ENCODE measurements at places on chromosomes 2 and 18.

DNA sequence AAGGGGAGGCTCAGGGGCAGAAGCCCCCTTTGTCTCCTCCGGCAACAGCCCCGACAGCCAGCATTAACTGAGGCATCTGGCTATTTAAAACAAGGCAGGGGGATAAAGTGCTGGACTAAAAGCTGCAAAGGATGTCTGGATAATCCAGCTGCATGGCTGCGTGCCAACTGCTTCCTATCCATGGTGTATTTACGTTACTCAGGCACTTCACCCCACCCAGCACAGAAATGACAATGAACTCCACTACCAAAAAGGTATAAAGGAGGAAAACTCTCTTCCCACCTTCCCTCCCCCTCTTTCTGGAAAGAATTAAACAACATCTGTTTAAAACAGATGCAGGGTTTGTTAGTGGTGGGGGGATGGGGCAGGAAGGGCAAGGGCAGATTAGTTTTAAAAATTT lies 82.5 kb downstream of the SPRED2 start:
- H3K36me3 ChIP-seq, result no peaks in the 10 kb centered on the region
- no peak overlapping the region for H3K4me3 ChIP-seq
- H3K4me1 ChIP-seq, result peaks cover 7% of the 10 kb centered on the region
- no peaks in the 10 kb centered on the region for H3K27me3 ChIP-seq

GRCh38 chr18:55102501-55102900 lies 143.2 kb upstream of the CCDC68 start:
- H3K27me3 ChIP-seq, result no peaks in the 10 kb centered on the region
- DNase-seq, result no peak
- no peaks in the 10 kb centered on the region for H3K4me1 ChIP-seq
- no peak overlapping the region for H3K4me3 ChIP-seq
- H3K36me3 ChIP-seq, result no peaks in the 10 kb centered on the region
- H3K27ac ChIP-seq, result no peak overlapping the region

DNA sequence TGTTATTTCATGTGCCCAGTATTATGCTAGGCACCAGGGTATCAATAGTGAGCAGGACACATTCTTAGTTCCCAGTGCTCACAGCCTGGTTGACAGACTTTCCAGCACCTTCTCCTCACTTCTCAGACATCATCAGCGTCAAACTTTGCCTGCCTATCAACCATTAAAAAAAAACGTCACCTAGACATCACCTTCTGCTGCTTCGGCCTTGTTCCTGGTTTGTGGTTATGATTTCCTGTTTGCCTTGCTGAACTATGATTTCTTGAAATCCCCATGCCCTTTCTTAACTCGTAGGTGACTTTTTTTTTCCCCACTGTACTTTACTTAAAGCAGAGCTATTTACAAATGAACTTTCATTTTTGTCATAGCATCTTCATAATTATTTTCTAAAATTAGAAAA lies 60.4 kb upstream of the NABP1 start:
- no peak overlapping the region for H3K4me3 ChIP-seq
- H3K4me1 ChIP-seq, result no peaks in the 10 kb centered on the region

DNA sequence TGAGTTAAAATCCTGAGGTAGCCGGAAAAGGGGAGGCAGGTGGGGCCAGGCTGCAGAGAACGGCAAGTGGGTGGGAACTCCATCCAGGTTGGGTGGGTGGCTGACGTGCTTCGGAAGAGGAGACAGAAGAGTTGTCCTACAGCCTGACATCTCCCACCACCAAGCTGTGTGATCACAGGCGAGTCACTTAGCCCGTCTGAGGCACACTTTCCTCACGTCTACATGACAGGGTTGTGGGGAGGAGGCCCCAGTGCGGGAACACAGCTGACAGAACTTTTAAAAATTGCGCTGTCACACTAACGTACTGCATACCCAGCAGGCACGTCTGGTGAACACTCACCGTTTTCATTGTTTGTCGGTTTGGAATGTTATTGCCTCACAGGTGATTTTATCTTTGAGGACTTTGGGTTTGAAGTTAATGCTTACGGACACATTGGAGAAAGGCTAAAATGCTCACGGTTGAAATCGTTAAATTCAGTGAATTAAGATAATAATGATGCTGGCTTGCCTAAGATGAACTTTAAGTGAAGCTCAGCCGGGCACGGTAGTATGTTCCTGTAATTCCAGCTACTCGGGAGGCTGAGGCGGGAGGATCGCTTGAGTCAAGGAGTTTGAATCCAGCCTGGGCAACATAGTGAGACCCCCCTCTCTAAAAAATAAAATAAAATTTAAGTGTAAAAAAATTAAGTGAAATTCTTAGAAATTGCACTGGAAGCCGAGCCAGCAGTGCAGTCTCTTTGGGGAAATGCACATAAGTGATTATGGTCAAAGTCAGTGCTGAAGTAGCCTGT lies 8.9 kb downstream of the EMILIN2 start:
- no peak overlapping the region for H3K27ac ChIP-seq
- no peaks in the 10 kb centered on the region for H3K36me3 ChIP-seq
- H3K27me3 ChIP-seq, result no peaks in the 10 kb centered on the region
- no peak for DNase-seq
- H3K4me3 ChIP-seq, result no peak overlapping the region

GRCh38 chr18:79625924-79626561 lies 53.6 kb upstream of the CTDP1 start:
- no peaks in the 10 kb centered on the region for H3K27me3 ChIP-seq
- no peak for DNase-seq
- no peaks in the 10 kb centered on the region for H3K36me3 ChIP-seq

- no peak for DNase-seq
Measured at GRCh38 chr2:127255146-127255545, 35.0 kb upstream of the CYP27C1 start.

DNA sequence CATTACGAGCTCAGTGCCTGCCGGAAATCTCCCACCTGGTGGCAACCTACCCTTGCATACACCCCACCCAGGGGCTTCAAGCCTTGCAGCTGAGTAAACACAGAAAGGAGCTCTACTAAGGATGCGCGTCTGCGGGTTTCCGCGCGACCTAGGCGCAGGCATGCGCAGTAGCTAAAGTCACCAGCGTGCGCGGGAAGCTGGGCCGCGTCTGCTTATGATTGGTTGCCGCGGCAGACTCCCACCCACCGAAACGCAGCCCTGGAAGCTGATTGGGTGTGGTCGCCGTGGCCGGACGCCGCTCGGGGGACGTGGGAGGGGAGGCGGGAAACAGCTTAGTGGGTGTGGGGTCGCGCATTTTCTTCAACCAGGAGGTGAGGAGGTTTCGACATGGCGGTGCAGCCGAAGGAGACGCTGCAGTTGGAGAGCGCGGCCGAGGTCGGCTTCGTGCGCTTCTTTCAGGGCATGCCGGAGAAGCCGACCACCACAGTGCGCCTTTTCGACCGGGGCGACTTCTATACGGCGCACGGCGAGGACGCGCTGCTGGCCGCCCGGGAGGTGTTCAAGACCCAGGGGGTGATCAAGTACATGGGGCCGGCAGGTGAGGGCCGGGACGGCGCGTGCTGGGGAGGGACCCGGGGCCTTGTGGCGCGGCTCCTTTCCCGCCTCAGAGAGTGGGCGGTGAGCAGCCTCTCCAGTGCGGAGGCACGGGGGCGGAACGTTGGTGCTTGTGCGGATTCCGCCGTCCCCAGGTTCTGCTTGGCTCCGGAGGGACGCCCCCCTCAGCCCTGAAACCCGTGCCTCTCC lies at the start of gene MSH2:
Gene MSH2 (plus strand): TSS at position 352 of the 804 bp plus-strand sequence. CDS start 36 bp downstream, at position 388.
- H3K27me3 ChIP-seq, result no peaks in the 10 kb centered on the region
- H3K4me3 ChIP-seq, result peak within 1 kb of the TSS; percentile 67
- peak; percentile 91 for DNase-seq
- H3K4me1 ChIP-seq, result peaks cover 10% of the 10 kb centered on the region

- no peak for DNase-seq
- no peaks in the 10 kb centered on the region for H3K27me3 ChIP-seq
- H3K4me1 ChIP-seq, result no peaks in the 10 kb centered on the region
Measured at GRCh38 chr2:130766711-130767407, 11.5 kb downstream of the AMER3 start.

GRCh38 chr2:47405757-47406156 lies 2.8 kb downstream of the MSH2 start:
- H3K4me1 ChIP-seq, result peaks cover 12% of the 10 kb centered on the region
- H3K27me3 ChIP-seq, result no peaks in the 10 kb centered on the region
- H3K36me3 ChIP-seq, result peaks cover 3% of the 10 kb centered on the region
- H3K4me3 ChIP-seq, result no peak overlapping the region
- H3K27ac ChIP-seq, result no peak overlapping the region
- DNase-seq, result no peak

GRCh38 chr2:226608451-226608850 lies 191.2 kb downstream of the IRS1 start:
- H3K4me1 ChIP-seq, result no peaks in the 10 kb centered on the region
- no peak overlapping the region for H3K4me3 ChIP-seq
- no peaks in the 10 kb centered on the region for H3K27me3 ChIP-seq
- no peaks in the 10 kb centered on the region for H3K36me3 ChIP-seq

DNA sequence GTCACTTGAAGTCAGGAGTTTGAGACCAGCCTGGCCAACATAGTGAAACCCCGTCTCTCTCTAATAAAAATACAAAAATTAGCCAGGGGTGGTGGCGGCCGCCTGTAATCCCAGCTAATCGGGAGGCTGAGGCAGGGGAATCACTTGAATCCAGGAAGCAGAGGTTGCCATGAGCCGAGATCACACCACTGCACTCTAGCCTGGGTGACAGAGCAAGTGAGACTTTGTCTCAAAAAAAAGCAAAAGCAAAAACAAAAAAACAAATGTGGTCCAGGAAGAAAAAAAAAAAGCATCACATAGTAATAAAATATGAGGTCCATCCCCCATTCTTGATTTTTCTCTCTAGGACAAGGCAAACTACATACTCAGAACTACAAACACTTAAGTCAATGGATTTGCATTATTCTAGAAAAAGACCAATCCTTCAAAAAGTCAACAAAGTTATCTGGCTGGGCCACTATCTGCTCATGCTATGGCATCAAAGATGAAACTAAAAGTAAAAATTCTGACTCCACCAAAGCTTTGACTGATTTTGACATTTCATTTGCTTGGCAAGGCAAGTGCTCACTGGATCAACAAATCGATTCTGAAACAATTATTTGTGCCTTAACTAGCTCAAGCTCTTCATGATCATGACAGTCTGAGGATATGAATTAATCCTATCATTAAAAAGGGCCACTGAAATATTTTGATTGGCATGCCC lies 28.4 kb downstream of the MEX3C start:
- no peak overlapping the region for H3K4me3 ChIP-seq
- no peaks in the 10 kb centered on the region for H3K36me3 ChIP-seq
- peaks cover 4% of the 10 kb centered on the region for H3K4me1 ChIP-seq
- no peak for DNase-seq
- no peaks in the 10 kb centered on the region for H3K27me3 ChIP-seq

GRCh38 chr18:34744569-34744968 lies 34.5 kb downstream of the DTNA start:
- H3K27ac ChIP-seq, result no peak overlapping the region
- H3K4me1 ChIP-seq, result no peaks in the 10 kb centered on the region
- no peak overlapping the region for H3K4me3 ChIP-seq
- no peaks in the 10 kb centered on the region for H3K36me3 ChIP-seq
- no peaks in the 10 kb centered on the region for H3K27me3 ChIP-seq

- H3K36me3 ChIP-seq, result no peaks in the 10 kb centered on the region
- H3K27me3 ChIP-seq, result no peaks in the 10 kb centered on the region
- no peaks in the 10 kb centered on the region for H3K4me1 ChIP-seq
- no peak overlapping the region for H3K27ac ChIP-seq
Measured at GRCh38 chr18:356778-357177, 88.9 kb upstream of the THOC1 start.

- H3K27me3 ChIP-seq, result no peaks in the 10 kb centered on the region
- DNase-seq, result no peak
- H3K36me3 ChIP-seq, result no peaks in the 10 kb centered on the region
- H3K4me1 ChIP-seq, result peaks cover 3% of the 10 kb centered on the region
- no peak overlapping the region for H3K4me3 ChIP-seq
Measured at GRCh38 chr2:8992643-8993042, 10.8 kb downstream of the MBOAT2 start.

DNA sequence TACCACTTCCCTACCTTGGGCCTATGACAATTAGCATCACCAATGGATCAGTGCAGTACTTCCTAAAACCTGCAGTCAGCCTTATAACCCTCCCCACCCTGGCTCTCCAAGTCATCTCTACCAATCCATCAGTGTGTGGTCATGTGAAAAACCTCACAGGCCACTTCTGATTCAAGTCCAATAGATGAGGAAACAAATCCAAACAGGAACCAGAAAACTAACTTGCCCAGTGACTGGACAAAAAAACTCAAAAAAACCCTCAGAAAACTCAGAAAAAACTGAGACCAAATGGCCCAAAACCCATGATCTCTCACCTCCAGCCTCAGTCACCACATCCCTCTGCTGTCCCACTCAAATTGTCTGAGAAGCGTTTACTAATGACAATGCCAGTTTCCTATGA lies 43.3 kb downstream of the TGFA start:
- no peaks in the 10 kb centered on the region for H3K27me3 ChIP-seq
- no peak for DNase-seq
- H3K27ac ChIP-seq, result no peak overlapping the region

GRCh38 chr2:238415036-238415764 lies 11.5 kb upstream of the ASB1 start:
- no peaks in the 10 kb centered on the region for H3K36me3 ChIP-seq
- H3K27ac ChIP-seq, result peak overlapping the region; percentile 48
- no peak overlapping the region for H3K4me3 ChIP-seq
- peaks cover 5% of the 10 kb centered on the region for H3K4me1 ChIP-seq
- no peak for DNase-seq

- 0 out of 2 replicates have a peak, but pooled peaks cover 5% of the 10 kb centered on the region for H3K27me3 ChIP-seq
- H3K4me1 ChIP-seq, result no peaks in the 10 kb centered on the region
- no peak overlapping the region for H3K27ac ChIP-seq
Measured at GRCh38 chr2:27863146-27863545, 27.0 kb downstream of the RBKS start.

GRCh38 chr2:226995625-226996041 lies 159.8 kb downstream of the RHBDD1 start:
- no peak overlapping the region for H3K4me3 ChIP-seq
- no peak overlapping the region for H3K27ac ChIP-seq
- H3K36me3 ChIP-seq, result no peaks in the 10 kb centered on the region

DNA sequence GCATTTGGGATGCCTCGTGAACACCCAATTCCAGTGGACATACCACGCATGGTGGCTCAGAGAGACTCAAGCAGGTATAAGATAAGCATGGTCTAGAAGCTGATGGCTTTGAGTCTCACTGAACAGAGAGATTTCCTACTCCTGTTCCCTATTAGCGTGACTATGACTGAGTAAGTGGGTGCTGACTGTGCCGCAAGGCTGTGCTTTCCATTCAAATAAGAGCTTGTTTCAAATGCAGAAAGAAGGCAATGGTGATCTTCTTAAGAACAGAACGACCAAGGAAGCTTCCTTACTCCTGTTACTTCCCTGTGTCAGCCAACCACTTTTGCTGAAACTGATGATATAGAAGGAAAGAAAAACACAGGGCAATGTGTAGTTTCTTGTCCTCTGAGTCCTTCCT lies 63.5 kb upstream of the IGFBP2 start:
- H3K27ac ChIP-seq, result no peak overlapping the region
- no peak for DNase-seq
- H3K4me1 ChIP-seq, result no peaks in the 10 kb centered on the region
- no peaks in the 10 kb centered on the region for H3K27me3 ChIP-seq
- H3K36me3 ChIP-seq, result no peaks in the 10 kb centered on the region
- H3K4me3 ChIP-seq, result no peak overlapping the region

- H3K36me3 ChIP-seq, result no peaks in the 10 kb centered on the region
- no peaks in the 10 kb centered on the region for H3K27me3 ChIP-seq
- no peak for DNase-seq
- no peak overlapping the region for H3K4me3 ChIP-seq
- no peaks in the 10 kb centered on the region for H3K4me1 ChIP-seq
- no peak overlapping the region for H3K27ac ChIP-seq
Measured at GRCh38 chr2:69489793-69490192, 52.6 kb upstream of the NFU1 start.

- DNase-seq, result no peak
- no peaks in the 10 kb centered on the region for H3K4me1 ChIP-seq
- H3K4me3 ChIP-seq, result no peak overlapping the region
- no peaks in the 10 kb centered on the region for H3K27me3 ChIP-seq
- no peak overlapping the region for H3K27ac ChIP-seq
Measured at GRCh38 chr2:170310876-170311502, 133.0 kb downstream of the MYO3B start.

Measured in H1 (cell line).